ENCODE measurements at places on chromosomes 7 and 10.

DNA sequence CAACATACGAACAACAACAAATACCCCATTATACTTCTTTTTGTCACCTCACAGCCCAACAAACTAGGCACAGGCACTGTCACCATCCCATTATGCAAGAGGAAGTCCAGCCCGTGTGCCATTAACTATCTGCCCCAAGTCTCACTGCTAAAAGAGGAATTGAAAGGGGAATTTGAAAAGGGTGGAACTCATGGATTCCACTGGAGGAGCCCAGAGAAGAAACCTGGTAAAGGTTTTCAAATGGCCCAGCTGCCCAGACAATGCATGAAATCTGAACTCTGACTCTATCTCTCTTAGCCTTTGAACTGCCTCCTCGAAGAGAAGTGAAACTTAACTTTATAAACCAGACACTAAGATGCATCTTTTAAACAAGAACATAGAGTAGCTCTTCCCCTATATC, 130.0 kb downstream of the PLXNA4 start:
- no peak for DNase-seq

DNA sequence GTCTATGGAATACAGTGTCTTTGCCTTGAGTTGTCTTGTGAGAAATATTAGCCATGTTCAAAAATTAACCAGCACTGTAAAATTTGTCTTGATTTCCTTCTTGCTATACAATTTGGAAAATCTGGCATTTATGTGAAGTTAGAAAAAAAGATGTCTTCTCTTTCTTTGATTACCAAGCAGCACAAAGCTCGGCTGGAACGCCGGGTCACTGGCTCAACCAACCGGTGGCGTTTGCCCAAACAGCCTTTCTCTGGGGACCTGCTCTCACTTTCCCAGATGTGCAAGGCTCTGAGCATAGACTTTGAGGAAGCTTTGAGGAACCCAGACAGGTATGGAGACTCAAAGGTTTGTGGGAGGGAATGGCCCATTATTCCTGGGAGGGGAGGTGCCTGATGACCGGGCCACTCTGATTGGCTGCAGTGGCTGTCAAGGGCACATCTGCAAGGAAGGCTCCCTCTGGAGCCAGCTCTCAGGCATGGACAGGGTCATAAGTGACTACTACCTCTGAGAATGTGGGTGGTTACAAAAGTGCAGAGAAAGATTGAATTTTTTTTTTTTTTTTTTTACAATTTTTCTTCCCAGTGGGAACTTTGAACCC, 5.6 kb downstream of the BTBD16 start:
- DNase-seq = no peak

DNA sequence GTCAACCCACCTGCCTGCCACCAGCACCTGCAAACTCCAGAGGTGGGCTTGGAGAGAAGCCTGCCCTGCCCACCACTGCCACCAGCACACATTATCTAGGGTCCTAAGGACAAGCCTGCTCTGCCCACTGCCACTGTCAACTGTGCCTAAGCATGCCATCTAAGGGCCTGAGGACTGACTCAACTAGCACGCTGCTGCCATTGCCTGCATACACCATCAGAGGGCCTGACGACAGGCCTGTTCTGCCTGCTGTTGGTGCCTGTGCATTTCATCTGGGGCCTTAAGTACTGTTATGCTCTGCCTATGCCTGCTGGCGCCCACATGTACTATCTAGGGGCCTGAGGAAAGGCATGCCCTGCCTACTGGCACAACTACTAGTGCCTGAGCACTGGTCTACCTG, 27.0 kb upstream of the LRRD1 start:
- DNase-seq = no peak

DNA sequence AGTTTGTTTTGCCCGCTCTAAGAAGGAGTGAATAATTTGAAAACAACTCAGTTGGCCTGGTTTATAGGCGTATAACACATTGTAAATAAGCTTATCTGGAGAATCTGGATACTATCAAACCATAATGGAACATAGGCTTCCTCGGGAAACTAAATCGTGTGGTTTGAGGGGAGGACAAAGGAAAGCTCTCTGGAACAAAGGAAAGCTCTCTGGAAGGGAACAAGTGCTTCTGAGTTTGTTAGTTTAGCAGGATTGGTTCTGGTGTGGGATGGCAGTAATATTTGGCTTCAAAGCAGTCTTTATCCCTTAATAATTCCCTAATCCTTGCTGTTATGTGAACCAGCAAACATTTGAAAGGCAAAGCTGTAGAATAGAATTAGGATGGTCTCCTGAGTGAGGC, 15.0 kb upstream of the SLK start:
- DNase-seq = no peak

DNA sequence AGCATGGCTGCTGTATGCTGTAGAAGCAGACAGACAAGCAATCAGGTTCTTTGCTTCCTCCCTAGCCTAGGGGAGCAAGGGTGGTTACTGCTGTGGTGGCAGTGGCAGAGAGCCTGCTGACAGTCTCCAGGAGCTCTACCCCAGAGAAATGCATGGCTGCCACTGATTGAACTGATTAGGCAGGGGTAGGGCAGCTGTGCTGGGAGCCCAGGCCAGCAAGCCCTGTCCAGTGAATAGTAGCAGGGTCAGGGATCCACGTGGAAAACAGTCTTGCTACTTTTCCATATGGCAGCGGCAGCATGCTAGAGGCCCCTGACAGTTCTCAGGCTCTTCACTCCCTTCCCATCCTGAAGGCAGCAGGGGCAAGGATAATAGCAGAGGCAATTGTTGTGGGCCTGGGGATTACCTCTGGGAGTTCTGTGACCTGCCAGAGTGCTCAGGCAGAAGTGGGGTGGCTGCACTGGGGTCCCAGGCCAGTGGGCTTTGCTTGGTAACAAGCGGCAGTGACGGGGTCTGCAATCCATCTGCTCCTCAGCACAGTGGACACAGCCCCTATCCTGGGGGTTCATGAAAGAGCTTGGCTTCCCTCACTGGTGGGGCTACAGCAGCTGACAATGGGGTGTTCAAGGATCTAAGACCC, 558.8 kb upstream of the GHITM start:
- DNase-seq = no peak

DNA sequence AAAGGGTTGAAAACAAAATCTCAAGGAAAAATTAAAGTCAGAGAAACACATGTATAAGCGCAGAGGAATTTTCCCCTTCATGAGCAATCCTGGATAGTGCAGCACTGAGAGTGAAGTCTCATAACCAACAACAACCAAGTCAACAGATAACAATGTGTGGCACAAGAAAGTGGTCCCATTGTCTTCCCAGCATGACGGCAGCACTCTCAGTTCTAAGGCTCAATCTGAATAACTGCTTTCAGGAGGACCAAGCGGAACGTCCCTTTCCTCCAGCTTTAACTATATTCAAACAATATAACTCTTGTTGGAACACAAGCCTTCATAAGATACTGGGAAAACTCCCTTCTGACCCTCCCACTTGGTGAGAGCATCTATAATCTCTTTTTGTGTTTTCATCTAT, 137.9 kb downstream of the RAPGEF5 start:
- DNase-seq = peak; percentile 89

DNA sequence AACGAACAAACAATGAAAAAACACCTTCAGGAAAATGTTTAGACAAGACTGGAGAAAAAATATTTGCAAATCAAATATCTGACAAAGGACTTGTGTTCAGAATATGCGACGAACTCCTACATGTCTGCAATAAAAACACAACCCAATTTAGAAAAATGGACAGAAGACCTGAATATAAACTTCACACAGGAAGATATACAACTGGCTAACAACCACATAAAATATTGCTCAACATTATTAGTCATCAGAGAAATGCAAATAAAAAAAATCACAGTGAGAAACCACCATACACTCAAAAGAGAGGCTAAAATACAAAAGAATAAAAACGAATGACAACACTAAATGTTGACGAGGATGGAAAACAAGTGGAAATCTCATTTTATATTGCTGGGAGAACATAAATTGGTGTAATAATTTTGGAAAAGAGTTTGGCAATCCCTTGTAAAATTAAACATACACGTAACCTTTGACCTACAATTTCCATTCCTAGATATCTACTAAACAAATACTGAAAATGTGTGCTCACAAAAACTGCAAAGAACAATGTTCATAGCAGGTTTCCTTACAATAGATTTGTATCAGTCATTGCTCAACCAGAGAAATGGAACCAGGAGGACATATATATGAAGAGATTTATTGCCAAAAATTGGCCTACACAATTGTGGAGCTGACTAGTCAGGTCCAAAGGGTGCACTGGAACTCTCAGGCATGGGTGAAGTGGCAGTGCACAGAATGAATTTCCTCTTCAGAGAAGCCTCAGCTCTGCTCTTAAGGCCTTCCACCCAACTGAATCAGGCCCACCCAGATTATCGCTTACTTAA, 82.9 kb upstream of the OGDHL start:
- DNase-seq = no peak

GRCh38 chr10:14594878-14595525, 179.7 kb downstream of the FAM107B start:
- DNase-seq = no peak

DNA sequence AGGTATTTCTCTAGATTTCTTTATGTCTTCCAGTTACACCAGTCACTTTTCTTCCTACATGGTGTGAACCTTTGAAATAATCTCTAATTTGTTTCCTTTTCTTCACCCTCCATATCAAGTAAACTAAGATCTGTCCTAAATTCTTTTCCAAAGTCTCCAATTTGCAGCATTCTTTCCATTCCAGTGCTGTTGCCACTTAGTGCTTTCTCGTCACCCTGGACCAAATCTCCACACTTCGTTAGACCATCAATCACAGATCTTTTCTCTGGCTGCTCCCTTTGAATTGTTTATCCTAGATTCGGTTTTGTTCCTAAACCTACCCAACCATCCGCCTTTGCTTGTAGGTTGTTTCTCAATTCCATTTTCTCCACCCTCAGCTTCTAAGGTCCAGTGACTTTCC, 74.7 kb downstream of the DYNC1I1 start:
- DNase-seq = no peak

- no peak for DNase-seq
Measured at GRCh38 chr10:80492848-80493521, 38.9 kb downstream of the TSPAN14 start.

- DNase-seq = no peak
Measured at GRCh38 chr10:48604991-48605508, at the start of gene ARHGAP22. TSS of gene ARHGAP22 (minus strand) at chr10:48605073. CDS start at chr10:48604796, 277 bp downstream.
